ENCODE measurements at places on chromosomes 3 and 15.

GRCh38 chr3:158248261-158248660, 138.4 kb downstream of the RSRC1 start:
- no peak for DNase-seq

DNA sequence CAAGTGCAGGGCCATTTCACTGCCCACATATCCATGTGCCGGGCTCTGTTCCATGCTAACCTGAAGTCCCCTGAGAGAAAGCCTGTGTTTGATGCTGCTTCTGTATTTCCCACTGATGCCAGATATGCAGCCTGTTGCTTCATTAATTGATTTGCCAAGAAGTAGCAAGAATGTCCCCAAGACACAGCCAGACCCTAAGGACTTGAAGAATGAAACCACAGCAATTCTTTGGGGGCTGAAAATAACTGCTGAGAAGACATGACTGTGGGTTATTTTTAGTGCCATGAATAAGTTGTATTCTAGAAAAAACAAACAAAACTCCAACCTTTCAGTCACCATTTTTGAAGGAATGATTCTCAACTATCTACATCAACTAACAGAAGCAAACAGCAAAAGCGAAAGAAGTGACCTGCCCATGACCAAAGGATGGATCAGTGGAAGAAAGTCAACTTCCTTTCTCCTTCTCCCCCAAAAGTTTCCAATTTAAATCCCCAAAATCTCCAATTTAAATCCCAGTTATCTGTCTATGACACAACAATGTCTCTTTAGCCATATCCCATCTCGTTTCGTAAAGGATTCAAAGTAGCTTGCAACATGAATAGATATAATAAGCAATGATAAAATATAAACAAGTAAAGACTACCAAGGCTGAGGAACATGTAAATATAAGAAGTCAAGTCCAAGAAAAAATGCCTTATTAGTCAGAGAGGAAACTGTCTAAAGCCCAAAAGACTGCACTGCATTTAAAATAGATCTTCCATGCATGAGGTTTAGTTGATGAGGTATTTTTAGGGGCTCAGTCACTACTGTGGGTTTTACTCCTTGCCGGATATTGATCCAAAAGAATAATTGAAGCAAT, 226.8 kb downstream of the DTWD1 start:
- DNase-seq, result peak; percentile 80

- DNase-seq, result no peak
Measured at GRCh38 chr3:138381413-138381901, 33.1 kb downstream of the MRAS start.

DNA sequence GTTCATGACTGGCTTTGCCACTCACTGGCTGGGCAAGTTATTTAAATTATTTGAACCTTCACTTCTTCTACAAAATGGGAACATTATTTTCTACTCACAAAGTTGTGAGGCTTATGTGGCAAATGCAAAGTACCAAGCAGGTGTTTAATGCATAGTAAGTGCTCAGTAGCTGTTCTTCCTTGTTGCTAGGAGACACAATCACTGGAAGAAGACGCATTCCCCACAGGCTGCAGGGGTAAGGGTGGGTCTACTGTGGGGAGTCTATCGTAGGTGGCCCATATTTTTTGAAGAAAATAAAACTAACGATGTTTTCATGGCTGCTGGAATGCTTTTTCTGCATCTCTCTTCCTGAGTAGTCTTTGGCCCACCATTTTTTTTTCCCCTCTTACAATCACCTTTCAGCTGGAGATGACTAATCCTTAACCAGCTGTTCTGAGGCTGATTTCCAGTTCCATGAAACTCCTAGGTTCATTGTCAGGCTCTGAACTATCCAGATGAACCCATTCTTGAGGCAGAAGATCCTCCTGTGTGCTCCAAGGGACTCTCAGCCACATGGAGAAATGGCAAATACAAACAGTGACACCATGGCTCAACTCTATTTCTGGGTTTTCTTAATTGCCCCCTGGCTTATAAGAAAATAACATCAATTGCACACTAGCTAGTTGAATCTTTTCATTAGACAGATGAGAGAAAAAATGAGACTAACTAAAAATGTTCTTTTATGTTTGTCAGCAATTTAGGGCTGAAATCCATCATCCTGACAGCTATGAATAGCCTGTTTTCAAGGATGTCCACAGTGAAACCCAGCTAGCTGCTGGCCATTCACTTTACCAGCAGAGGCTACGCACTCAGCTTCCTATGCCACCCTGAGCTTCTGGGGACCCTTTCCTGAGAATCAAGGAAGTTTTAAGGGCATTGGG, 108.3 kb upstream of the ETV5 start:
- no peak for DNase-seq

DNA sequence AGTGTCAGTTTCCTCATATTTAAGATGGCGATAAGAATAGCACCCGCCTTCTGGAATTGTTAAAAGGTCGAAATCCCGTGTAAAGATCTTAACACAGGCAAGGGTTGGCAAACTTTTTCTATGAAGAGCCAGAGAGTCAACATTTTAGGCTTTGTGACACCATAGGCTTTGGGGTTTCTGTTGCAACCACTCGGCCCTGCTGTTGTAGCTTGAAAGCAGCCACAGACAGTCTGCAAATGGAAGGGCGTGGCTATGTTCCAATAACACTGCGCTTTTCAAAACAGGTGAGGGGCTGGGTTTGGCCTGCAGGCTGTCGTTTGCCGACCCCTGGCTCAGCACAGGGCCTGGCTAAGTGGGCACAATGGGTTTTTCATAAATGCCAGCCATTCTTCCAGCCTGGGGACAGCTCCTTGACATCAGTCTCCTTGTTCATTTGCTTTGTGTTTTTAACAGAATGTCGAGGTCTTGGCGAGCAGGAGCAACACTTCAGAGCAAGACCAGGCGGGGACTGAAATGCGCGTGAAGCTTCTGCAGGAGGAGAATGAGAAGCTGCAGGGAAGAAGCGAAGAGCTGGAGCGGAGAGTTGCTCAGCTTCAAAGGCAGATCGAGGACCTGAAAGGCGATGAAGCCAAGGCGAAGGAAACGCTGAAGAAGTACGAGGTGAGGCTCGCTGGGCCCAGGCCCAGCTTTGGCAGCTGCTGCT, 75.2 kb upstream of the MYZAP start:
- DNase-seq, result no peak

DNA sequence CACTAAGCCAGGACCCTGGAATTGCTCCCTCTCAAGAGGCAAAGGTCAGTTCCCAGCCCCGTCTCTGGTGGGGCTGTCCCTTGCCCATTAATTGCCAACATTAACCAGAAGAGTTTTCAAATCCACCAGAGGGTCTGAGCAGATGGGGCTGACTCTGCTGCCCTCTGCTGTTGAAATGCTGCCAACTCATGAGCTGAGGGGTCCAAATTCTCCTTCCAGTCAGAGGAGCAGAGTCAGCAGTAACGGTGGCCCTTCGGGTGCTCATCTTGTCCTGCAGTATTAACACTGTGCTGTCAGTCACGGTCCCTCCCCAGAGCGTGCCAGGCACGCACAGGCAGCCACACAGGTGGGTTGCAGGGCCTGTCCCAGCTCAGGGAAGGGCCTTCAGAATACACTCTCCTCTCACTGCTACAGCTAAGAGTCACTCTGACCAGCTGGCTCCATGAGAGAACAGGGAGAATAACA, 10.7 kb upstream of the SPTBN5 start:
- peak; percentile 81 for DNase-seq

DNA sequence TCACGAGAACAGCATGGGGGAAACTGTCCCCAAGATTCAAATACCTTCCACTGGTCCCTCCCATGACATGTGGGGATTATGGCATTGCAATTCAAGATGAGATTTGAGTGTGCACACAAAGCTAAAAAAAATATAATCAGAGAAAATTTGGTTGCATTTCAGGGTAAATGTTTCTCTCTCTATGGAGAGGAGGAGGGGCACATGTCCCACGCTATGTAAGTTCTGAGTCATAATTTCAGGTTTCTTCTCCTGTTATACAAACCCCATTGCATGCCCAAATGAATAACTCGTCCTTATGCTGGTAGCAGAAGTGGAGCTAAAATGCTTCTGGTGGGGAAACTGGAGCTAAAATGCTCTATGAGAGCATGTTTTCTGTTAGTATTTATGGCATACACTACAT, 209.7 kb upstream of the DCBLD2 start:
- no peak for DNase-seq

DNA sequence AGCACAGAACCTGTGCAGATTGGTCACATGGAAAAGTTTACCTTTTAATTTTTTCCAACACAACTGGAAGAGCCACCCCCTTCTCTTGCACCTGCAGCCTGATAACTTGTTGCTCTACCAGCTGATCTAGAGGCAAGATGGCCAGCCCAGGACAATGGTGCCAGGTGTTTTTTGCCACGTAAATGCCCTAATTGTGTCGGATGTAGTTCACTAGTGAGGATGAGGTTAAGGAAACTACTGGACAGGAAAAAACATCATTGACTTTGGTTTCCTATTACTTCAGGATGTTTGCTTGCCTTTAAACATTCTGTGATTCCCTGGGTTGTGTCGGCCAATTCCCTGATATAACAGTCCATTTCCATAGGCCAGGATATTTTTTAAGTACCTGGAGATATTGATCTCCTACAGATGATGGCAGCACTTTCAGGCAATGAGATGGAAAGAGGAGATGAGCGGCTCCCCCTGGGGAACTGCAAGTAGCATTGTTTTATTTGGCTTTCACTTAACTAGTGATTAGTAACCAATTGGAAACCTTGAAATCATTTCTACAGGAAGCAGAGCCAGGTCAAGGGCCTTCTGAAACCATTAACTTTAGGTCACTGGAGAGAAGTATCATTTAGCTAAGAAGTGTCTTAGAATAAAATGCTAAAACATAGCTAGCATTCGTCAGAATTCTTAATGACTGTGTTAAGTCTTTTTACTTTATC, 72.5 kb downstream of the OSBPL10 start:
- DNase-seq, result no peak

DNA sequence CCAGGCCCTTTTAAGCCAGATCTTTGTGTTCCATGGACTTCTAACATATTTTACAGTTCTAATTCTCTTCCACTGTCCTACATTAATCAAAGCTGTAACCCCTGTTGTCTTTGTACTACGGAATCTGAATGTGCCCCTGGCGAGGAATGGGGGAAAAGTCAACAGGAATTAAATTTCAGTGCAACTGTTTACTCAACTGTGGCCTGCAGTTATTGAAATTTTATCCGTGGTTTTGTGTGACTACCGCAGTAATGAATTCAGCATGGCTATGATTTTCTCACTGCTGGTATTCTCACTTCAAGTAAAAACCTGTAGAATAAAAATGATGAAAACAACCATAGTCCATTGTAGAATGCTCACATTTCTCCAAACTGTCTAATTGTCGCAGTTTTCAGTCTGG, 388.0 kb downstream of the FOXP1 start:
- DNase-seq, result no peak

- DNase-seq, result no peak
Measured at GRCh38 chr15:100264994-100265640, 76.7 kb downstream of the ADAMTS17 start.

GRCh38 chr15:96322536-96323318, 7.8 kb upstream of the NR2F2 start:
- DNase-seq, result peak; percentile 39

DNA sequence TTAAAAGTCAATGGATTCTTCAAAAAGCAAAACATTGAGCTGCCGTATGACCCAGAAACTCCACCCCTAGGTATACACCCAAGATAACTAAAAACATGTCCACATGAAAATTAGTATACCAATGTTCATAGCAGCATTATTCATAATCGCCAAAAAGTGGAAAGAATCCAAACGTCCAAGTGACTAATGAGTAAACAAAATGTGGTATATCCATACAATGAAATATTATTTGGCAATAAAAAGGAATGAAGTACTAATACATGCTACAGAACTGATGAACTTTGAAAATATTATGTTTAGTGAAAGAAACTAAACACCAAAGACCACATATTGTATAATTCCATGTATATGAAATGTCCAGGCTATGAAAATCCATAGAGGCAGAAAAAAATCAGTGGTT, 77.9 kb downstream of the THBS1 start:
- no peak for DNase-seq
